ENCODE measurements at places on chromosomes 1 and 21.

DNA sequence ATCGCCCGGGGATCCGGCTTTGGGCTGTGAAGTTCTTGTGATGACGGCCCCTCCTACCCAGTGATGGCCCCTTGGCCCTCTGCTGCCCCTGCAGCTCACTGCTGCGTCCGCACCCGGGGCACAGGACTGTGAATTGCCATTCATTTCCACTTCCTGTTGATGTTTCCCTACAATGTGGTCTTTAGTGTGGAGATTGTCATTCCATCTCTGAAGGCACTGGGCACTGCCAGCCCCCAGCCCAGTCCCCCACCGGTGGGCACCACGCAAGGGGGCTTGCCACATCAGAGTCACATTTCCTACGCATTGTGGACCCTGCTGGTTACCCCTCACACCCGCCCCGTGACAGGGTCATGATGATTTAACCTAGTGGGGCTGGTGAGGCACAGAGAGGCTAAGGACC is 2.5 kb upstream of the MX2 start:
- no peak for DNase-seq

DNA sequence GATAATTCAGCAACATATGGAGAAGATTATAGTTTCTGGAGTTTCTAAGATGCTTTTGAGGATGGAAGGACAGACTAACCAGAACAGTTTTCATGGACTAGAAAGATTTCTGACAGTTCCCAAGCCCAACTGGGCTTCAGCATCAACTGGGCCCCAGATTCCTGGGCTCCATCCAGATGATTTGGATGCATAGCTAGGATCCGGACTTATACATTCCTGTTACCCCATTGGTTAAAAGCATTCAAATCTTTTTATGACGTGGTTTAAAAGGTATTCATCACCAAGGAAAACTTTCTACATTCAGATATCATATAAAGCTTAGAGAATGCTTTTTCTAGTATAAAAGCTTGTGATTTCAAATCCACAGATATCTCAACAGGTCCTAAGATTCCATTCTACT is 29.7 kb downstream of the TSHB start:
- no peak for DNase-seq

GRCh38 chr21:46411236-46411635 is 47.5 kb upstream of the DIP2A start:
- no peak for DNase-seq

DNA sequence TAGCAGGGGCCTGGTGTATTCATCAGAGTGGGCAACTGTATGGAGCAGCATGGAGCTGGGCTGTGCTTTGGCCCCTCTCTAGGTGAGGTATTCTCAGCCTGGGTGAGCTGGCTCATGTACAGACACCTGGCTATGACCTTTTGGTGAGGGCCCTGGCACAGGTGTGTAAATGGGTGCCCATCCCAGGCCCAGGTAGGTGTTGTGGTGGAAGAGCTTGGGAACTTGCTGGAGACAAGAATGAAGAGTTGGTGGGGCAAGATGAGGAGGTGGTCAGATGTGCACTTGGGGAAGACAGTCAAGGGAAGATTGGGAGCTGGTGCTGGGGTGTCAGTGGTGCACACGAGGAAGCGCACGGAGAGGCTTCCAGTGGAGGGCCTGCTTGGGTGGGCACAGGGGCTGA is 95.5 kb downstream of the TRIM11 start:
- no peak for DNase-seq

GRCh38 chr1:221558396-221558795 is 183.5 kb downstream of the DUSP10 start:
- DNase-seq = no peak

GRCh38 chr1:247373721-247374141 is 42.1 kb upstream of the ZNF496 start:
- no peak for DNase-seq

DNA sequence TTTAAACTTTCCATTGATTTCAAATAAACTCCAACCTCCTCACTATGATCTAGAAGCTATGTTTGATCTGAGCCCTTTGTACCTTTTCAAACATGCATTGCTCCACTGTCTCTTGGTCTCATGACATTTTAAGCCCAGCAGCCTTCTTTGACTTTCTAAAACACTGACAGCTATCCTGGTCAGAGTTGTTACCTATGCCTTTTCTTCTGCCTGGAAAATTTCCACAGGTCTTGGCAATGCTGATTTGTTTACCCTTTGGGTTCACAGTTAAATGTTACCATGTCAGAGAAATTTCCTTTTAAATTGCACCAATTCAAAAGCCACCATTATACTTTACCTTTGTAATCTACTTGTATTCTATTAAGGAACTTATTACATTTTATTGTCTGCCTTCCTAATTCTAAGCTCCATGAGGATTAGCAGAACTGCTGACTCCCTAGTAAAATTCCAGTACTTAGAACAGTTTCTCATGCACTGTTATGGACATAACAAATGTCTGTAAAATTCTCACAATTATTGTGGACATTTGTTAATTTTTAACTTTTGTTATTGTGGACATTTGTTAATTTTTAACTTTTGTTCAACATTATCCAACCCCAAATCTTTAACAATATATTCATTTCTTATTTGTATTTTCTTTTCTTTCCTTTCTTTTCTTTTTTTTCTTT is 1064.4 kb downstream of the NCAM2 start:
- DNase-seq = no peak

GRCh38 chr1:117104986-117105385 is 16.6 kb downstream of the TRIM45 start:
- DNase-seq = no peak

GRCh38 chr1:203422116-203422515 is 53.5 kb upstream of the PRELP start:
- DNase-seq = no peak

GRCh38 chr1:243623841-243624240 is 226.2 kb downstream of the AKT3 start:
- DNase-seq = no peak
